Forelimb muscle (tissue), 1 donor: ENCODE measurements at places on chromosomes 1 and 21. TPM values are rescaled to one million over a fixed set of nuclear protein-coding genes. Genes with fewer than 3 reads are reported as not detected.

Gene SLC2A5
- polyA plus RNA-seq = 10.9 TPM

Gene HSD17B7
- polyA plus RNA-seq = 12.1 TPM

Gene KANK4
- 10.1 TPM for polyA plus RNA-seq

Gene STIL
- polyA plus RNA-seq = 3.4 TPM

Gene NLRP3
- polyA plus RNA-seq = 0.66 TPM

Gene BCAN
- 1.2 TPM for polyA plus RNA-seq
